ENCODE measurements at places on chromosomes 3 and 15.

GRCh38 chr3:175192536-175192935 is 333.4 kb downstream of the NAALADL2 start:
- H3K27ac ChIP-seq, result no peak overlapping the region
- no peaks in the 10 kb centered on the region for H3K4me1 ChIP-seq
- H3K4me3 ChIP-seq, result no peak overlapping the region
- DNase-seq, result no peak

DNA sequence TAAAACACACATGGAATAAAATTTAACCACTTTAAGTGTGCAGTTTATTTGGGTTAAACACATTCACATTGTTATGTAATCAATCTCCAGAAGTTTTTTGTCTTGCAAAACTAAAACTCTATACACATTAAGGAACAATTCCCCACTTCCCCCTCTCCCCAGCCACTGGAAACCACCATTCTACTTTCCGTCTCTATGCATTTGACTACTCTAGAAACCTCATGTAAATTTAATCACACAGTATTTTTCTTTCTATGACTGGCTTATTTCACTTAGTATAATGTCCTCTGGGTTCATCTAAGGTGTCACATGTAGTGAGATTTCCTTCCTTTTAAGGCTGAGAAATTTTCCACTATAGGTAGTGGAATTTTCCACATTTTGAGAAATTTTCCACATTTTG is 568.7 kb upstream of the UBE2E2 start:
- H3K36me3 ChIP-seq, result no peaks in the 10 kb centered on the region
- H3K27me3 ChIP-seq, result no peaks in the 10 kb centered on the region
- no peaks in the 10 kb centered on the region for H3K4me1 ChIP-seq
- no peak for DNase-seq
- no peak overlapping the region for H3K27ac ChIP-seq

DNA sequence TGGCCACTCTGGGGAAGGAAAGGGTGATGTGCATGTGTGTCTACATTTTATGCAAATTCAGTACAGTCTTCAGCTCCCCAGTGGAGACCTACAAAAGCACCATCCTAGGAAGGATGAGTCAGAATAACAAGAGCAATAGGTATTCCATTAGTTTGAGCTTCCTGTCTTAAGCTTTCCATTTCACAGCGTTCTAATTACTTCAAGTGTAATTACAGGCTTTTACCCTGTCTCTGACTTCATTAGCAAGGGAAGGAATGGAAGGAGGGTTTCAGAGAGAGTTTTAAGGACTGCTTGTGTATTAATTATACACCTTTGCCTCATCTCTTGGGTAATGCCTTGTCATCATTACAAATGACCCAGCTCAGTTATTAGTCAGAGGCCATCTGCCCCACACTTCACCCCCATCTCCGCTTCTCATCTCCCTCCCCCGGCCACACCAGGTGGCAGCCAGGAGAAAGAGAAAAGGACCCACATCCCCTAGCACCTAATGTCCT is 202.8 kb upstream of the MRPL3 start:
- no peaks in the 10 kb centered on the region for H3K36me3 ChIP-seq
- no peak for DNase-seq
- H3K27ac ChIP-seq, result no peak overlapping the region
- H3K27me3 ChIP-seq, result 0 out of 2 replicates have a peak, but pooled peaks cover 2% of the 10 kb centered on the region
- H3K4me3 ChIP-seq, result no peak overlapping the region

DNA sequence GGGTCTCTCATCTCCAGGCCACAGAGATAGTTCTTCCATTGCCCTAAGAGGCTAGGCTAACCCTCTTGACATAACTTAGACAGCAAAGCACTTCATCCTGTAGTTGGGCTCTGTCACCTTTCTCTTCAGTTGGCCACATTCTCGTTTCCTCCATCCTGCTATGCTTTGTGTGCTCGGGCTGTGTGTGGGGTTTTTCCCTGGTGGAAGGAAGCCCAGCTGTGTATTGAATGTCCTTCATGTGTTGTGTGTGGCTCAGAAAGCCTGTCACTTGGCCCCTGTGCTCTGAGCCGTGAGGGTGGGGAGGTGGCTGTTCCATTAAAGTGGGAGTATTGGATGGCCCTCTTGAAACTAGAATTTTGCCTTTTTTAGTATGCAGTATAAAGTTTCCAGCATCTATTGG is 8.8 kb upstream of the EXOG start:
- no peak overlapping the region for H3K4me3 ChIP-seq
- no peaks in the 10 kb centered on the region for H3K36me3 ChIP-seq
- H3K27me3 ChIP-seq, result no peaks in the 10 kb centered on the region

GRCh38 chr3:171813897-171814460 is 3.7 kb upstream of the PLD1 start:
- peaks cover 37% of the 10 kb centered on the region for H3K4me1 ChIP-seq
- peak overlapping the region; percentile 97 for H3K27ac ChIP-seq

- no peak for DNase-seq
- no peak overlapping the region for H3K27ac ChIP-seq
- no peaks in the 10 kb centered on the region for H3K4me1 ChIP-seq
- H3K4me3 ChIP-seq, result no peak overlapping the region
- H3K36me3 ChIP-seq, result no peaks in the 10 kb centered on the region
Measured at GRCh38 chr3:89606151-89606550, 498.7 kb downstream of the EPHA3 start.
